ENCODE measurements at places on chromosomes 16 and 17. TPM values are rescaled to one million over a fixed set of nuclear protein-coding genes. Genes with fewer than 3 reads are reported as not detected.

DNA sequence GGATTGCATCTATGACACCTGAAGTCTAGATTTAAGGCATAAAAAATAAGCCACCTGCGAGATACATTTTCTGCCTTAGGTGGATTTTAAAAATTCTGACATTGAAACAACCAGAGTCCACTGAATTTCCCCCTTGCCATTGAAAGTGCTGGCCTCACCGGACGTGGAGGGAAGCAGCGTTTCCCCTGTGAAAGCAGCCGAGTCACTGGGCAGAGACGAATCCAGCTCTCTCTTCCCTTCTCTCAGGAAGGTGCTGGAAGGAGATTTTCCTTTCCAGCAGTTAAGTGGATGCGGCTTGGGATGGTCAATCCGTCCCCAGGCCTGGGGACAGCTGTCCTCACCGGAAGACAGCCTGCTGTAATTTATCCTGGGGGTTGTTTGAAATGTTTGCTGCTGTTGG lies 270.9 kb upstream of the FOXF1 start:
- ATAC-seq = no peak

DNA sequence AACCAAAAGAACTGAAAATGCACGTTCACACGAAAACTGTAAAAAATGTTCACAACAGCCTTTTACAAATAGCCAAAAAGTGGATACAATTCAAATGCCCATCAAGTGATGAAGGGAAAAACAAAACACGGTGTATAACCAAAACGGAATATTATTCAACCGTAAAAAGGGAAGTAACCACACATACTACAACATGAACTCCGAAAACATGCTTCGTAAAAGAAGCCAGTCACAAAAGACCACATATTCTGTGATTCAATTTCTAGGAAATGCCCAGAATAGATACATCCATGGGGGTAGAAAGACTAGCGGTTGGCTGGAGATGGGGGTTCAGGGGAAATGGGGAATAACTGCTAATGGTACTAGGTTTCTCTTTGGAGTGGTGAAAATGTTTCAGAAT lies 81.5 kb upstream of the TRAP1 start:
- no peak for ATAC-seq

DNA sequence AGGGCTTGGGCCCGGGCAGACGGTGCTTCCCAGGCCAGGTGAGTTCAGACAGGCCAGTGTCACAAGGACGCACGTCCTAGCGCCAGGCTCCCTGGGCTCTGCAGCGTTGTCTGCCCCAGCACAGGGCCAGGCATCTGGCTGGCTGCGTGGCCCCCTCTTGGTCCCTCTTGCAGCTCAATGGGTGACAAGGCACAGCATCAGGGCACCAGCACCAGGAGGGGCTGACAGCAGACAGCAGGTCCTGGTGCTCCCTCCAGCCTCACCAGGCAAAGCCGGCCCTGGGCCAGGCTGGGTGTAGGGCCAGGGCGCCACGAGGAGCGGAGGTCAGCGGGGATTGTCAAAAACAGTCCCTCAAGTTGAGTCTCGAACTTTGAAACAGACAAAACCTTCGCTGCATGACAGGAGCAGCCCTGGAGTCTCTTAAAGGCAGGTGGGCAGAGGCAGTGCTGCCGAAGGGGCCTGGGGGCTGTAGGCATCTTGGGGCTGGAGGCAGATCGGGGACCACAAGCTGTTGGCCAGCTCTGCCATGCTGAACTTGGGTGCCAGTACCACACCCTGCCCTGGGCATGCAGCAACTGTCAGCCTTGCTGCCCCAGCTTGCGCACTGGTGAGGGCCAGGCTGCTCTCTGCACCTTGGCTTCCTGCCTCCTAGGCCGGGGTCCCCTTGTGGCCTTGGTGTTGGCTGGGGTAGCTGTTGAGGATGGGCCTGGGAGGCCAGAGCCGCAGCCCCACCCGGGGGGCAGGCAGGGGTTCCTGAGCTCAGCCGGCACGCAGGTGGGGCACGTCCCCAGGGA lies 48.8 kb downstream of the PRMT7 start:
- no peak for ATAC-seq

DNA sequence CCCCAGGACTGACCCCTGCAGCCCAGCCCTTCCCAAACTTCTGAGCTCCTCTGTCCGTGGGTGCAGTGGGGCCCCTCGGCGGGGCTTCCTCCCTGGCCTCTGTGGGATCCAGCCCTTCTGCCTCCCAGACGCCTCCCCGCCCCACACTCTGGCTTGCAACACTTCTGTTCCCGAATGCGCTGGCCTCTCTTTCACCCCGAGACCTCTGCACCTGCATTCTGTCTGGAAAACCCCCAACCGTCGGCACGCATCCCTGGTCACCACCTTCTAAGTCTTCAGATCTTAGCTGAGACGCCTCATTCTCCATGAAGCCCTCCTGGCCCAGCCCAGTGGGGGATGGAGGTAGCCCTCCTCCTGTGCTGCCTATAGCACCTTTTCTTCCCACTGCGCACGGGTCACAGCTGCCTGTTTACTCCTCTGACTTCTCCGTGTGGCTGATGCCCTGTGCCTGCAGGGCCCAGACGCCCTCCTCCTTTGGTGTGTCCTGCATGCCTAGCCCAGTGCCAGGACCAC lies 26.4 kb downstream of the TMEM235 start:
- no peak for ATAC-seq

GRCh38 chr16:85005285-85006069 lies 5.9 kb downstream of the ZDHHC7 start:
- ATAC-seq = peak; percentile 81

GRCh38 chr16:57984443-57985203 lies 13.7 kb upstream of the CNGB1 start:
- ATAC-seq = peak; percentile 93

GRCh38 chr16:85498607-85499006 lies 114.5 kb upstream of the GSE1 start:
- no peak for ATAC-seq

DNA sequence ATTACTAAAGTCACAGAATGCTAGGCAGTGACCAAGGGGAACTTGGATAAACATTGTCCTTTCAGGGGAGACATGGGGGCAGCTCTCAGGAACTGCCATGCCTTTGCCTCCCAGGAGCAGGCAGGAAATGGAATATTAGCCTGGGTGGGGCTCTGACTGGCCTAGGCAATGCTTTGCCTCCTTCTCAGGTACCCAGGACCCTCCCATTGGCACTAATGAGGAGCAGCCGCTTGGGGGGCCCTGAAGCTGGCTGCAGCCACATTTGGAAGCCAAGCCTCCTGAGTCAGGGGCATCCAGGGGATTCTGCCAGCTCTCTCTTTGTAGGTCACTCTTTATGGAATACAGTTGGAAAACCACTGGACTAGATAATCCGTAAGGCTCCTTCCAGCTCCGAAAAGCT lies 5.5 kb downstream of the CPSF4L start:
- no peak for ATAC-seq

The CCL4L2 gene
- not detected for total RNA-seq

The CDH13 gene
- total RNA-seq = 13.6 TPM

DNA sequence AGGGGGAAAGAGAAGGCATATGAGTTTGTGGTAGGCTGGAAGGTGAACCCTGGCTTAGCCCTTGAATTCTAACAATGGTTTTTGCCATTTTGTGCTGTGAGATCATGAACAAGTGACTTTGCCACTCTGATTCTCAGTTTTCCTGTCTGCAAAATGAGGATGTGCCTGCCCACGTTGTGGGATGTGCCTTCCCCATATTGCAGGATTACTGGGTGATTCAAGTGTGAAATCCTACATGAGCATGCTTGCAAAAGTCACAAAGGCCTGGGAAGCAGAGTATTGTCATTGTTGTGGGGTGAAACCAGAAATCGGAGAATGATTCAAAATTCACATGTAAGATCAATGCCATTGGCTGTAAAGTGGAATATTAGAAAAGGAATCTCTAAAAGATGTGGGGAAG lies 28.6 kb upstream of the TVP23A start:
- no peak for ATAC-seq

The GAN gene
- 12.9 TPM for total RNA-seq

- no peak for ATAC-seq
Observed at GRCh38 chr16:8863594-8864424, 5.0 kb downstream of the CARHSP1 start.

The ZNF263 gene
- total RNA-seq = 53.6 TPM

DNA sequence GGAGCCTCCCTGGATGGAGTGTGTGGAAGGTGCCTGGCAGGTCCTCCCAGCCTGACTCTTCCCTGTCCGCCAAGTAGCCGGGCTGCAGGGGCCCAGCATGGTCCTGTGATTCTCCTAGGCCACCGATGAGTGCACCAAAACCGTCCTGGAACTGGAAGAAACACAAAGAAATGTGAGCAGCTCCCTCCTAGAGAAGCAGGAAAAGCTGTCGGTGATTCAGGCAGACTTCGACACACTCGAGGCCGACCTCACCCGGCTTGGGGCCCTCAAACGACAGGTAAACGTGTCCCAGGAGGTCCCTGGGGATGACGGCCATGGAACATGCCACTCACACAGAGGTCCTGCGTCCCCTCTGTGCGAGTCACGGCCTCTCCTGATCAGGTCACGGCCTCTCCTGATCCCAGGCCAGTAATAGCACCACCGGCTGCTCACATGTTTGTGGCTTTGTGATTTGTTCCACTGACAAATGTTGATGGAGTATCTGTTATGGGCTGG lies 4.2 kb upstream of the GAA start:
- no peak for ATAC-seq

The PRKCB gene
- total RNA-seq = 23.9 TPM

GRCh38 chr16:89361751-89362539 lies 128.4 kb downstream of the ANKRD11 start:
- ATAC-seq = no peak

The KIF2B gene
- total RNA-seq = not detected

GRCh38 chr16:49498264-49498663 lies 124.7 kb downstream of the C16orf78 start:
- ATAC-seq = no peak

GRCh38 chr16:85393674-85394451 lies 219.3 kb upstream of the GSE1 start:
- no peak for ATAC-seq

DNA sequence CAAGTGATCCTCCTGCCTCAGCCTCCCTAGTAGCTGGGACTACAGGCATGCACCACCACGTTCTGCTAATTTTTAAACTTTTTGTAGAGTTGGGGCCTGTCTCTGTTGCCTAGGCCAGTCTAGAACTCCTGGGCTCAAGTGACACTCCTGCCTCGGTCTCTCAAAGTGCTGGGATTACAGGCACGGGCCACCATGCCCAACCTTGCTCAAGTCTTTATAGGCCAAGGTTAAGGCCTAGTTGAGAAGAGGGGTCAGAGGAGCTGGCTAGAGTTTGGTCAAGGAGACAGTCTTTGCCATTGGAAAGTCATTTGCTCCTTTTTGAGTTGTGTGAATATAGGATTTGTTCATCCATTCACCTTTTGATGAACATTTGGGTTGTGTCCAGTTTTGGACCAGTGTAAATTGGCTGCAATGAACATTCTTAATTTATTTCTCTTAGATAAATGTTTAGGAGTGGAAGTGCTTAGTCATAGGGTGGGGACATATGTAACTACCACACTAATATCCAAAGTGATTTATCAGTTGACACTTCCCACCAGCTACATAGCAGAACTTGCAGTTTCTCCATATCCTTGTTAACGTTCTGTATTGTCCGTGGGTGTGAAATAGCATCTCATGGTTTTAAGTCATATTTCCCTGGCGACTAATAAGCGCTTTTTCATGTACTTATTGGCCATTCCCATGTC lies 30.7 kb upstream of the ARHGAP17 start:
- no peak for ATAC-seq

The FSCN2 gene
- total RNA-seq = 0.49 TPM

DNA sequence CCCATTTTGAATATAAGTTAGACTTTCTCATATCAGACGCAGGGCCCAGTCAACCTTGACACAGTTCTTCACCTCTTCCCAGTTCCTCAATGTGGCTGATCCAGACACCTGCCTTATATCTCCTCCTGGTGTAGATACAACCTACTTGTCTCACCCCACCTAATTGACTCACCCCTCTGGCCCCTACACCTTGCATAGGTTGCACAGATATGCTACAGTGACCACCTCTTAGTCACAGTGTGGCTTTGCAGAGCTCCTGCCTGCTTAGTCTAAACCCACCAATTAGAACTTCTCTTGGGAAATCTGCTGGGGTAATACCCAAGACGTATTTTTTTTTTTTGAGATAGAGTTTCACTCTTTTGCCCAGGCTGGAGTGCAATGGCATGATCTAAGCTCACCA lies 16.8 kb downstream of the CHP2 start:
- ATAC-seq = no peak

The TBC1D28 gene
- total RNA-seq = not detected

GRCh38 chr17:7632492-7632894 lies 2.6 kb downstream of the SHBG start:
- no peak for ATAC-seq

DNA sequence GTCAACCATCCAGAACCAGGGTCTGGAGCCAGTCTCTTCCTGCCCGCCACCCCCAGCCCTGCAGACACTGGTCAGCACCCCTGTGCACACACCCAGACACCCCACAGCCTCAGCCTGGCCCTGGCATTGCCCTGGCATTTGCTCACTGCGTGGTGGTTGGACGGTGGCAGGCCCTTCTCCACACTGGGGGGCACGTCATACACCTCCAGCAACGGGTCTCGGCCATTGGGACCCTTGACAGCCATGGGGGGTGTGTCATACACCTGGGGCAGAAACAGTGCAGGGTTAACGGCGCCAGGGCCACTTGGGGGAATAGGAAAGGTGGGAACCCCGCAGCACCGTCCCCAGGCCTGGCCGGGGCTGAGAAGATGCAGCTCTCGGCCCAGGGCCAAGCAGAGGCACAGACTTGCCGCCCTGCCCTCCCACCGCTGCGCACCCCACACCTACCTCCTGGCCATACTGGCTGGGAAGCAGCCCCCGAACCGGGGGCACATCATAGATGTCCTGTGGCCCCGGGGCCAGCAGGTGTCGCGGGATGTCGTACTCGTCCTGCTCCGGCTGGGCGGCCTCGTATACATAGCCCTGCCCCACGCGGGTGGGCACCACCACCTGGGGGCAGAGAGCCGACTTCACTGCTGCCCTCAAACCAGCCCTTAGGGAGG lies 14.6 kb downstream of the BCAR1 start:
- ATAC-seq = no peak

The GNAO1 gene
- 3.4 TPM for total RNA-seq

DNA sequence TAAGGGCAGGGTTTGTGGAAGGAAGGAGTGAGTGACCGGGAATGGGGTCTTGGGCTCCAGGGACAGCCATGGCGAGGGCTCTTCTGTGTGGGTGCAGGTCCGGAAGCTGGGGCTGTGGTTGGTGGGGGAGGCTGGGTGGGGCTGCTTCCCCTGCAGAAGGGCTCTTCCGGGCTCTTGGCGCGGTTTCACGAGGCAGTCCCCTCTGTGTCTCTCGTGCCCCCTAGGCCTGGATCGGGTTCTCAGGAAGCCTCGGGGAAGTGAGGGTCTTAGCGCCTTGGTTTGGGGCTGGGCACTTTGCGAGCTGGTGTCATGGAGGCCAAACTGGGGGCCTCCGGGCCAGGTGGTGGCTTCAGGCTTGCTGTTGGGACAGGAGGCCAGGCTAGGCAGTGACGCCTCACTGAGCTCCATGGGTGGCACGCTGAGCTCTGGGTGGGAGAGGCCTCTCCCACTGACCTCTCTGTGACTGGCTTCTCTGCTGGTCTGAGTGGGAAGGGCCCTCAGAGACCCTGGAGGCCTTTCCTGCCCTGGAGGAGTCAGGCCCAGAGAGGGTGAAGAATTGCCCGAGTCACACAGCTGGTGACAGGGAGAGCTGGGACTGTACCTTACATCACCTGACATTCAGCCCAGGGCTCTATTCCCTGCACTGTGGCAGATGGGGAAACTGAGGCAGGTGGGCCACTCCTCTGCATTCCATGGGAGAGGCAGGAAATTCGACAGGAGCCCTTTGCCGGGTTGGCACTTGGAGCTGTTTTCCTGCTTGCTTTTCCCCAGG lies 8.2 kb downstream of the ADCY7 start:
- no peak for ATAC-seq

The PIK3R6 gene
- total RNA-seq = 2.2 TPM

Measured in gastroesophageal sphincter (tissue), 4 donors.